ENCODE measurements at places on chromosomes 11 and 22.

DNA sequence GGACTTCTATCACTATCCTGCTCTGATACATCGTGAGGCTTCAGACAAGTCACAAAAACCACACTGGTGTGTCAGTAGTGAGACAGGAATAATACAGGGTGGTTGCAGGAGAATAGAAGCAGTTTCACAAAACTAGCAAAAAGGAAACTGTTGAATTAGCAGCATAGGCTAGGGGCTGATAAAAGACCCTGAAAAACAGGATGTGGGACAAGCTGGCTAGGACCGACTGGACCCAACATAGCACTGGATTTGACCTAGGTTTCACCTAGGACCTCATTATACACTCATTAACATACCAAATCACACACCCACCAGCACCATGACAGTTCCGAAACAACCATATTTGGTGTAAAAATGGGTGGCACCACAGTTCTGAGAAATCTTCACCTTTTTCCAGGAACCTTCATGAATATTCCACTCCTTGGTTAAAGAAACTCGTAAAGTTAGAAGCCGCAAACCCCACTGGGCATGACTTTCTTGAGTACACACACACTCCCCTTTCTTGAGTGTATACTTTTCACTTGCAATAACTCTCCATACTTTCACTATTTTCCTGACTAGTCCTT is 76.2 kb downstream of the SLC1A2 start:
- no peak for DNase-seq

GRCh38 chr22:28750471-28750881 is 8.6 kb downstream of the HSCB start:
- DNase-seq: no peak

GRCh38 chr11:5279471-5280090 is 9.8 kb upstream of the HBE1 start:
- DNase-seq: no peak

DNA sequence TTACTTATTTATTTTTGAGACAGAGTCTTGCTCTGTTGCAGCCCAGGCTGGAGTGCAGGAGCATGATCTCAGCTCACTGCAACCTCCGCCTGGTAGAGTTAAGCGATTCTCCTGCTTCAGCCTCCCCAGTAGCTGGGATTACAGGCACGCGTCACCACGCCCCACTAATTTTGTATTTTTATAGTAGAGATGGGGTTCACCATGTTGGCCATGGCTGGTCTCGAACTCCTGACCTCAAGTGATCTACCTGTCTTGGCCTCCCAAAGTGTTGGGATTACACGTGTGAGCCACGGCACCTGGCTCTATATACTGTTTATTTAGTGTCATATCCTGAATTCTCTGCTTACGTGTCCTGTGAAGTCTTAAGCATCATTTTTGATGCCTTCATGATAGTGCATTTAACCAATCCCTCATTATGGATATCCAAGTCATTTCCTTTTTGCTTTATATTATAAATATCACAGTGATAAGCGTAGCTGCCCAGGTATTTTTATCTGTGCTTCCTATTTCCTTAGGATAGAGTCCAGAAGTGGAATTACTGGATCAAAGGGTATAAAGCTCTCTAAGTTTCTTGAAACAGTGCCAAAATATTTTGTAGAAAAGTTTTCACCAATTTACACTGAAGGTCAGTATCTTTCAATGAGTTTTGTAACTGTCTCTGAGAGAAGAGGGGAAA is 871 bp upstream of the SIDT2 start:
- no peak for DNase-seq

All from NCI-H2227 treated with DMSO at 0.1 percent for 48 hours (cell line).